Activated T-helper 1 cell treated with Interleukin-2 at 50 U/mL for 16 hours (primary cell): ENCODE measurements at places on chromosomes 2 and 18.

DNA sequence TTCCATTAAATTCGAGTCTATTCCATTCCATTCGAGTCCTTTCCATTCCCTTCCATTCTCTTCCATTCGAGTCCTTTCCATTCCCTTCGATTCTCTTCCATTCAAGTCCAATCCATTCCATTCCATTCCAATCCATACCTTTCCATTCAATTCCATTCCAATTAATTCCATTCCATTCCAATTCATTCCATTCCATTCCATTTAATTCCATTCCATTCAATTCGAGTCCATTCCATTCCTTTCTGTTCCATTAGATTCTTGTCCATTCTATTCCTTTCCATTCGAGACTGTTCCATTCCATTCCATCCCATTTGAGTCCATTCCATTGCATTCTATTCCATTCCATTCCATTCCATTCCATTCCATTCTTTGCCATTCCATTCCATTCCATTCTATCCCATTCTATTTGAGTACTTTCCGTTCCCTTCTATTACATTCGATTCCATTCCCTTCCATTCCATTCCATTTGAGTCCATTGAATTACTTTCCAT is 1130.0 kb downstream of the RPIA start:
- DNase-seq: no peak

DNA sequence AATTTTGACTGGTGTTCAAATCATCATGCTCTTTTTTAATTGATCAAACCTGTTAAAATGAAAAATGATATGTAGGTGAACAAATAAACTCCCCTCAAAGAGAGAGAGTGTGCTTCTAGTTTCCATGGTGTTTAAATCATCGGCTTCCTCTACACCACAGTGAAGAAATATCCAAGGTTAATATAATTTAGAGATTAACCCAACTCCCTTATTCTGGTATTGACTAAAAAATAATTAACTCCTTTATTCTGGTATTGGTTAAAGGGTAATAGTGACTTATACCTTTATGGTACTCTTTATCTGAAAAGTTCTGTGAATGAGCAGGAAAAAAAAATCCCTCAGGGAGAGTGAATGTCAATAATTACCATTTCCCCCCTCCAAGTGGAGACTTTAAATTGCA is 93.1 kb downstream of the SPATS2L start:
- no peak for DNase-seq

DNA sequence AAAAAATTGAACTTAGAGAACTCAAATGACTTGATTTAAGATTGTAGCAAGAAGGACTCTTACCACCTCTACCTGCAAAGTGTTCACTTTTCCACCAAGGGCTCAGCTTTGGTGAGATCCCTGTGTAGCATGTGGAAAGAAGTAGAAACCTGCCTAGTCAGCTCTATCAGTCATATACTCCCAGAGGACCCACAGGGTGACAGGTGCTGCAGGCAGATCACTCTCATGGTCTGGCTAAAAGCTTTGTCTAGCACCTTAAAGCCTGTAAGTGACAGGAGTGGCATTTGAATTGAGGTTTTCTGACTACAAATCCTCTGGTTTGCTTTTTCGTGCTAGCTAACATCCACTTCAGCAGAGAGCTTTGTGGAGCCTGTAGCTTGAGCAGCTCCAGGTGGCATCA is 18.7 kb upstream of the NEMP2 start:
- DNase-seq: no peak

GRCh38 chr2:124708661-124709060 is 683.6 kb downstream of the CNTNAP5 start:
- DNase-seq: no peak

- no peak for DNase-seq
Observed at GRCh38 chr2:23200068-23200786, 184.8 kb upstream of the KLHL29 start.

GRCh38 chr2:120887320-120887697 is 151.6 kb downstream of the GLI2 start:
- DNase-seq: no peak

- DNase-seq: no peak
Observed at GRCh38 chr2:10385933-10386773, 62.0 kb downstream of the ODC1 start.

GRCh38 chr2:215238485-215239098 is 73.3 kb upstream of the ATIC start:
- no peak for DNase-seq

- DNase-seq: no peak
Observed at GRCh38 chr18:59514203-59514602, 155.1 kb upstream of the LMAN1 start.

GRCh38 chr2:210477496-210477895 is 937 bp upstream of the LANCL1 start:
- DNase-seq: no peak

- DNase-seq: no peak
Observed at GRCh38 chr18:34947711-34948125, 93.5 kb upstream of the MAPRE2 start.

DNA sequence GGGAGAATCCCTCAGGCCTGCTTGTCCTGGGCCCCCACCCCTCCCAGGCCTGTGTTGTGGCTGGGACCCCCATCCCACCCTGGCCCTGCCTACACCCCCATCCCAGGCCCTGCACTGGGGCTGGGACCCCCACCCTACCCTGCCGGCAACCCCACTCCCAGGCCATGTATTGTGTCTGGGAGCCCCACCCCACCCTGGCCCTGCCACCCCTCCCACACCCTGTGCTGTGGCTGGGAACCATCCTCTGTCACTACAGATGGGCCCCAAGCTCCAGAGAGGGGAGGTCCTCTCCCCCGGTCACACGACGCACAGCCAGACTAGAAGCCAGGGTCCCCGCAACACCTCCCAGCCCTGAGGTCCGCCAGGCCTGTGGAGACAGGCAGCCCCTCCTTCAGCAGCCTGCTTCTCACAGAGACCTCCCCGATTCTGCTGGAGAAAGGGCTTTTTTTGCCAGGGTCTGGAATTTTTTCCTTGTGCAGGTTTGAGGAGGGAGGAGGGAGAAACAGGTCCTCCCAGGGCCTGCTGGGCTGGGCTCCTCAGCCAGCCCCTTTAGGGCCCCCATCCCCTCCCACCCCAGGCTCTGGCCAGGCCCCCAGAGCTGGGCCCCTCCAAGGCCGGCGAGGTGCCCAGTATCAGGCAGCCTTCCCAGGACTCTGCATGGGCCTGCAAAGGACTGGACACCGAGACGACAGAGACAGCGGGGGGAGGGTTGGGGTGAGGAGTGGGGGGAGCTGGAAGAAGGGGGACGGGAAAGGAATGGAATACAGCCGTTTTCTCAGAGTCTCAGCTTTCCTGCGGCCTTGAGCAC is 28.0 kb downstream of the KIF1A start:
- no peak for DNase-seq

- no peak for DNase-seq
Observed at GRCh38 chr2:99425022-99425421, 64.8 kb downstream of the REV1 start.

DNA sequence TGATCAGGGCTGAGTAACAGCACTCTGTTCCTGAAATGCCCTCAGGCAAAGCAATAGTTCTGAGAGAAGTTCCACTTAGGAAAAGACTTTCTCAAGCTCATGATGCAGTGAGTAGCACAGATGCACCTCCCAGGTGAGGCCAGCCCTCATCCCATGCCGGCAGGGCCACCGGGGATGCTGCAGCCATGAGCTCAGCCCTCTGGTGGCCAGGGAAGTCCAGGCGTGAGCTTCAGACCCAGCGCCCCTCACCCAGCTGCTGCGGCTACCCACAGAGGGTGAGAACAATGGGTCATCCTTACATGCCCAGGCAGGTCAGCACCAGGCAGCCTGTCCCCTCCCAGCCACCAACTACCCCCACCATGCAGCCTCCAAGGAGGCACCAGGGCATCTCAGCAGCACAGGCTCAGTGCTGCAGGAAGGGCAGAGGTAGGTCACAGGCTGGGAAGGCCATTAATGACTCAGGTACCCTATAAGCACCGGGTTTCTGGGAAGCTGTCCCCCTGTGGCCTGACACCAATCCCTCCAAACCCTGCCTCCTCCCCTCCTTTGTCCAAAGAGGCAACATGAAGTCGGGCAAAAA is 50.6 kb downstream of the TTC32 start:
- no peak for DNase-seq

GRCh38 chr18:69208545-69208944 is 192.1 kb upstream of the DOK6 start:
- DNase-seq: no peak

DNA sequence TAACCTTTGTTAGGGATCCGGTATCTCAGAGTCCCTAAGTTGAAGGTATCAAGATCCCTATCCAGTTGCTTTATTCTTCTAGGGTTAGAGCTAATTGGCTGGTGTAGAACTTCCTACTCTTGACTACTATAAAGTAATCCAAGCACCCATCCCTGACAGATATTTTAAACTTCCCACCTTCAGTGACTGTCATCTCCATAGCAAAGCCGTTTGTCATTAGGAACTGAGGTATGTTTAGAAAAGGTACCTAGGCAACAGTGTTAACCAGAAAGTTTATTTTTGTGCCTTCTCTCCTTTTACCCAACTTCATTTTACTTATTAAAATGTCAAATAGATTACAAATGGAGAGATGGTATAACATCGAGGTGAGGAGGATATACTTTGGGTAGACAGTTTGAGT is 4.5 kb downstream of the FAM117B start:
- no peak for DNase-seq

DNA sequence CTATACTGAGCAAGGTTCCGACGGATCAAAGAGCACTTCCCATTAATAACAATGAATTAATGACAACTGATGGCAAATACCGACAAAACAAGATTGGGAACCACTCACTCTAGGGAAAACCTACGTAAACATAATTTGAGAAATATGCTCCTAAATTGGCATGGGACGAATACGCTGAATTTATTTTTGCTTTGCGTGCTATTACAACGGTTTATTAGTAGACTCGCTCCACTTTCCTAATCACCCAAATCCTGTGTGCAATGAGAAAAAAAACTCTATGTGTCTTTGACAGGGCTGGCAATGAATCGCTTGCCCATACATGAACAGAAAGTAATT is 536 bp upstream of the SLC25A12 start:
- no peak for DNase-seq

DNA sequence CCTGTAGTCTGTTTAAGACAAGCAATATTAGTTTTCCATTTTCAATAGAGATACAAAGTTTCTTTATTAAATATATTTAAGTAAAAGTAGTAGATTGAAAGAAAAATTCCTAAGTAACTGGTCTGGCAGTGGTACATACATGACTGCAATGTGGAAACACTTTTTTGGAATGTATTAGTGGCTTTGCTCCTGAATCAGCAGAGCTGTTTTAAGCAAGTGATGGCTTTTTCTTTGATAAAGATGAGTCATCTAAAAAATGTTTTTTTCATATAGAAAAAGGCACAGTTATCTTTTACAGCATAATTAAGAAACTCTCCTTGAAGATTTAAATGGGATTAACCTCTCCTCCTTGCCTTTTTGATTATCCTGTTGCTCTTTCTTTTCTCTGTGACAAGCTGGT is 34.9 kb downstream of the KDM3A start:
- no peak for DNase-seq

GRCh38 chr2:147222506-147222905 is 622.3 kb upstream of the ACVR2A start:
- DNase-seq: no peak

DNA sequence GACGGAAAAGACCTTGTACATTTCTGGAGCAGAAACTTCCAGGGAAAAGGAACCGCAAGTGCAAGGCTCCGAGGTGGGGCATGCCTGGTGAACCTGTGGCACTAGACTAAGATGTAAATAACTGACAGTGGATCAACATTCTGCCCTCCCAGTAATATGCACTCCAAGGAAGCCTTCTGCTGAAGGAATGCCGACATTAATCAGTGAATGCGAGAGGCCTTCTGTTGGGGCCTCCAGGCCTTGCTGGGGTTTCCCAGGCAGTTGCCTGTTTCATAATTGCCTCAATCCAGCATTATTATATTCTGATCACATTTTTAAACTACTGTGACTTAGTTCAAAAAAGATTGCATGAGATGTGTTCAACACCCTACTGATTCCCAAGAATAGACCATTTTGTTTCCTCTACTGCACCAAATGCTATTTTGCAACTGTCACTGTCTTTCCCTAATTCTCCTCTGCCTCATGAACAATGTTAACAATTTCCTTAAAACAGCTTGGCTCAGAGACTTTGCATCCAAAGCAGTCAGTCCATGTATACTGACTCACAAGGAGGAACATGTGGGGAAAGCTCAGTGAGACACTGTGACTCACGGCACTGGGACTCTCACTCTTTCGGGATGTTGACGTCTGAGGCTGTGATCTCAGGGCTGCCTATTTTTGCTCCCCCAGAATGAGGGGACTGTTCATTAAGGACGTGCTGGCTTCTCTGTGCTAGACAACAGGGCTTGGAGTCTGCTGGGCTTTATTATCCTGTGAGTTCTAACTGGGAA is 10.5 kb upstream of the DSG2 start:
- no peak for DNase-seq

DNA sequence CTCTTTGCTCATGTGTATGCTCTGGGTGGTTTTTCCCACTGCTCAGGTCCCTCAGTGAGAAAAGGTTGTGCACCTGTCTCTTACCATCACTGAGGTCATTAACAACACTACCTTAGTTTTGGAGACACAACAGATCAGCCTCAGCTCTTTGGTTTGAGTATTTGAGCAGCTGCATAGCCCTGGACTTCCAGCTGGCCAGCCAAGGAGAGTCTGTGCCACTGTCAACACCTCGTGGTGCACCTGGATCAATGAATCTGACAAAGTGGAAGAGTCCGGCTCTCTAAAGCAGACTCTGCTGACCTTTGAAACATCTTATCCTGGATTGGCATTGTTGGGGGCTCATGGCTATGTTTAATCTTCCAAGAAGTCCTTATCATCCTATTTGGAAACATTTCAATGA is 30.0 kb downstream of the SERPINB8 start:
- DNase-seq: no peak

- peak; percentile 34 for DNase-seq
Observed at GRCh38 chr2:239264838-239265651, 135.8 kb downstream of the HDAC4 start.

DNA sequence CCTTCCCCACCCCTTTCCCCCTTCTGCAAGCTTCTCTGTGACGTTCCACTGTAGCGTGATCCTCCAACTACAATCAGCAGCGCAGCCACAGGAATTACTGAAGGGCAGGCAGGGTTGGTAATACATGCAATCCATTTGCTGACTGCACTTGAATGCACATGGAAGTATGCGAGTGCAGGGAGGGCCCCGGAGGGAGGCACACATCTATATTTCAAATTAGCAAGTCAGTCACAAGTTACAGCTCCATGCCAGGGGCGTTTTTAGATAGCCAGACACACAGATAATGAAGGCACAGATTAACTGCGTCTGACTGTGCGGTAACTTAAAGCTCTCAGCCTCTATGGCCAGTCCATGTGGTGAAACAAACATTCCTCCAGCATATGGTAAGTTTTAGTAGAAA is 209.2 kb upstream of the GATA6 start:
- no peak for DNase-seq

- no peak for DNase-seq
Observed at GRCh38 chr2:567865-568638, 109.2 kb downstream of the TMEM18 start.

- DNase-seq: no peak
Observed at GRCh38 chr18:55317324-55317723, 270.7 kb downstream of the TCF4 start.

GRCh38 chr2:44155666-44156446 is 12.8 kb upstream of the PPM1B start:
- DNase-seq: no peak
